ENCODE measurements at places on chromosomes 7 and 10.

DNA sequence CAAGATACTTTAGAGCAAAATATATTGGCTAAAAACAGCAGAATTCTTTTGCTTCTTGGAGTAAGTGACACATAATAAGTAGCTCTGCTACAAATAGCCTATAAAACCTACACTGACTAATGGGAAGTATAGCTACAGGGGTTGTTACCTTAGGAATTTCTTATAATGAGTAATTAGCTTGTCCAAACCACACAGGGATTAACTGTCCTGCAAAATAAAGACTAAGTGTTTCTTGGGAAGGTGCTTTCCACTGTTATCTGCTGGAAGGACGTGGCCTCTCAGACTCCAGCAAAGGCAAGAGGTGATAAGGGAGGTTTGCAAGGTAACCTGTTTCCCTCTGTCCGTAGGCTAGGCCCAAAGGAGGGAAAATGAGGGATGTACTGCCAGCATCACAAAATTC lies 302.4 kb downstream of the DOCK4 start:
- no peak for DNase-seq

GRCh38 chr10:86317949-86318725 lies 48.5 kb downstream of the GRID1 start:
- no peak for DNase-seq

- peak; percentile 31 for DNase-seq
These were observed 98.4 kb upstream of the HABP2 start for GRCh38 chr10:113454341-113455061.

DNA sequence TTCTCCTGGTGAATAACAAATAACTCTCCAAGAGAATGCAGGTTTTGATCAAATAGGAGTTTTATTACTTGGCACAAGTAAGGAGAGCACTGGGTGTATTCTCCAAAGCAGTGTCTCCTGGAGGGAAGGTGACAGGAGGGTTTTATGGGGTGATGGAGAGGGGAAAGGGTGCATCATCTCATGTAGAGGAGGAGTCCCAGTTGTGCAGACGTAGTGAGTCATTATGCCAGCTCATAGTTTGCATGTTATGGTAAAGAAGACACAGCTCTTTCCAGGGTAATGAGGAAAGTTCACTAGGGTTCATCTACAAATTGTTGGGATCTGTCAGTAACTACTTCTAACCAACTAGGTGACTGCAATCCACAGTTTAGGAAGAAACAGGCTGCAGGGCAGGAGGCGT lies 347.9 kb upstream of the MEOX2 start:
- DNase-seq = no peak

GRCh38 chr10:28920091-28920490 lies 242.8 kb downstream of the BAMBI start:
- DNase-seq = no peak

- DNase-seq = no peak
These were observed 225.8 kb downstream of the PARD3 start for GRCh38 chr10:34589275-34589674.

GRCh38 chr10:102597131-102597991 lies 46.9 kb upstream of the TRIM8 start:
- no peak for DNase-seq

Data from activated naive CD4-positive, alpha-beta T cell treated with anti-CD3 and anti-CD28 coated beads, Interleukin-2, amount 50 U/mL, for 72 hours (primary cell).